ENCODE measurements at places on chromosomes 11 and 22.

- DNase-seq, result no peak
Observed at GRCh38 chr22:35054064-35054463, 11.9 kb upstream of the ISX start.

DNA sequence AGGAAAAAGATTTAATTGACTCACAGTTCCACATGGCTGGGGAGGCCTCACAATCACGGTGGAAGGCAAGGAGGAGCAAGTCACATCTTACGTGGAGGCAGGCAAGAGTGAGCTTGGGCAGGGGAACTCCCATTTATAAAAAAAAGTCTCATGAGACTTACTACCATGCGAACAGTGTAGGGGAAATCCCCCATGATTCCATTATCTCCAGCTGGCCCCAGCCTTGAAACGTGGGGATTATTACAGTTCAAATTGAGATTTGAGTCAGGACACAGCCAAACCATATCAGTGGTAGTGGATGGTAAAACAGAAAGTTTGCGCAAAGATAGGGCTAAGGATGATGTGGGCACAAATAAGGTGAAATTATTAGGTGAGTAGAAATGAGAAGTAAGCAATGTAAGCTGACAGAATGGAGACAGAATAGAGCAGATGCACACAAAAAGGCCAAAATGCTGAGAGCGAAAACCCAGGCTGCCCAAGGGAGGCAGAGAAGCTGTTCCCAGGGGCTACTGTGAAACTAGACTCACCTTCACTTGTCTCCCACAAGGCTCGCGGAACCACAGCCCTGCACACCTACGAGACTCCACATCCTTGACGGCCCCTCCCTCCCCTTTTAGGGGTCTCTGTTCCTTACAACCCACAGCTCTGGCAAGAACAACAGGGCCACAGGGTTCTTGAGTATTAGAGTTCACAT lies 377.6 kb downstream of the CADM1 start:
- no peak for DNase-seq

GRCh38 chr11:21289686-21290085 lies 620.3 kb downstream of the NELL1 start:
- DNase-seq, result no peak

GRCh38 chr22:25393121-25393805 lies 171.2 kb upstream of the GRK3 start:
- DNase-seq, result no peak

GRCh38 chr11:86558207-86558606 lies 114.2 kb downstream of the ME3 start:
- DNase-seq, result no peak

DNA sequence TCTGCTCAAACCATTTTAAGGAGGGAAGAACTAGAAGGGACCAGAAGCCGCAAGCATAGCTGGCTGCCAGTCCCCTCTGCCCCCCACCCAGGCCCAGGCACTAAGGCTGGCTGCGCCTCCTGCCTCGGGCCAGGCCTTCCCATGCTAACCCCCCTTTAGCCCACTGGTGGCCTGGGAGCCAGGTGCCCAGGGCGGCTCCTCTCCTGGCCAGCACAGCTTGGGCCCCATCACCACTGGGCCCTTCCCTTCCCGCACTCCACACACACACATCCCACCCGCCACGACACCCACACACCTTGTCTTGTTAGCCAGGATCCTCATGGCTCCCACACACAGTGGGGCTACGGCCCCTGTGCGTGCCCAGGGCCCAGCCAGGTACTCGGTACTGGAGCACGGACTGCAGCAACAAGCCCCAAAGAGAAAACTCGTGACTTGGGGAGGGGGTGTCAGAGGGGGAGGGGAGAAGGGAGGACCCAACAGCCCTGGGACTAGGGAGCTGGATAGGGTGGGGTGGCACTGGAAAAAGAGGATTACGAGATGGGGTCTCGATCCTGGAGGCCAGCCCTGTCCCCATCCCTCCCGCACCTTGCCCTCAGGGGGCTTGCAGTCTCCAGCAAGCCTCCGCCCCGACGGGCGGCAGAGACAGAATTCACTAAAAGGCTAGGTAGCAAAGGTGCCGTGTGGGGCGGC lies 16.0 kb downstream of the BCL9L start:
- no peak for DNase-seq

- DNase-seq, result no peak
Observed at GRCh38 chr11:12066056-12066798, 44.2 kb upstream of the MICAL2 start.

- no peak for DNase-seq
Observed at GRCh38 chr11:64716473-64717267, 6.3 kb downstream of the NRXN2 start.

- no peak for DNase-seq
Observed at GRCh38 chr11:71283971-71284441, 31.6 kb upstream of the SHANK2 start.

- DNase-seq, result no peak
Observed at GRCh38 chr11:23540101-23540561, 679.9 kb upstream of the CCDC179 start.

GRCh38 chr11:26777372-26777808 lies 55.5 kb upstream of the SLC5A12 start:
- DNase-seq, result no peak

DNA sequence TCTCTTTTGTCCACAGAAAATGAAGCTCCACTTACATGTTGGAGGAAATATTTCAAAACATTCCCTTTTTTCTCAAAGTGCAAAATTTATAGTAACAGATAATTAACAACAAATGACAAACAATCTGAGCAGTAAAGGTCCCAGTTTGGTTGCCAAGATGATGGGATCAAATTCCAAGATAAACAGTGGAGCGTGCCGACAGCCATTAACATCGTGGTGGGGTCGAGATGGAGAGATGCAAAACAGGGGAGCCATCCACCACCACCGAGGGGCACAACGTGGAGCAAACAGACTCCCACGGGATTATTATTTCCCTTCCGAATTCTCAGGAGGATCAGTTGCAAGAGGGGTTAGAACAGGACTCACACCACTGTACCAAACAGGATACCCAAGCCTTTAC lies 17.2 kb downstream of the MPPED2 start:
- no peak for DNase-seq

GRCh38 chr22:31288496-31289240 lies 3.6 kb downstream of the PIK3IP1 start:
- DNase-seq, result no peak

DNA sequence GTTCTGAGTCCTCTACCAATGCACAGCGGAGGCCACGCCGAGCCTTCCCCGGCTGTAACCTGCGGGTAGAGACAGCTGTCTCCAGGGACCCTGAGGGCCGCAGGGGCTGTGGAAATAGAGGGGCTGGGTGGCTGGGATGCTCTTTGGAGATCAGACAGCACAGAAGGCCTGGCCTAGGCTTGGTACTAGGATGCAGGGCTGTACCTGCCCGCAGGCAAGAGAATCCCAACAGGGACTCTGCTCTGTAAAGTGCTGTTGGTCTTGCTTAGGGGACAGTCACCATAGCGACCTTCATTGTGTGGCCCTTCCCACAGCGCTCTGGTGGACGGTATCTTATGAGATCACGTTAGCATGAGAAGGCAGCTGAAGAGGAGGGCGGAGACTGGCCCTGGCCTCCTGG lies 11.3 kb upstream of the KCNJ5 start:
- no peak for DNase-seq

Data from stimulated activated CD4-positive, alpha-beta T cell treated with anti-CD3 and anti-CD28 coated beads, Interleukin-1b, Interleukin-23, amount 100 ng/mL, for 48 hours (primary cell).